ENCODE measurements at places on chromosomes 7 and 10. TPM values are rescaled to one million over a fixed set of nuclear protein-coding genes. Genes with fewer than 3 reads are reported as not detected.

GRCh38 chr10:48343921-48344598 lies 37.6 kb downstream of the MAPK8 start:
- peaks cover 36% of the 10 kb centered on the region for H3K36me3 ChIP-seq
- no peaks in the 10 kb centered on the region for H3K27me3 ChIP-seq
- H3K4me1 ChIP-seq, result peaks cover 42% of the 10 kb centered on the region
- no peak for DNase-seq
- no peak overlapping the region for H3K4me3 ChIP-seq

- no peaks in the 10 kb centered on the region for H3K27me3 ChIP-seq
- H3K4me1 ChIP-seq, result no peaks in the 10 kb centered on the region
- no peak overlapping the region for H3K4me3 ChIP-seq
- H3K27ac ChIP-seq, result no peak overlapping the region
Observed at GRCh38 chr10:83127942-83128575, 1011.2 kb upstream of the GHITM start.

DNA sequence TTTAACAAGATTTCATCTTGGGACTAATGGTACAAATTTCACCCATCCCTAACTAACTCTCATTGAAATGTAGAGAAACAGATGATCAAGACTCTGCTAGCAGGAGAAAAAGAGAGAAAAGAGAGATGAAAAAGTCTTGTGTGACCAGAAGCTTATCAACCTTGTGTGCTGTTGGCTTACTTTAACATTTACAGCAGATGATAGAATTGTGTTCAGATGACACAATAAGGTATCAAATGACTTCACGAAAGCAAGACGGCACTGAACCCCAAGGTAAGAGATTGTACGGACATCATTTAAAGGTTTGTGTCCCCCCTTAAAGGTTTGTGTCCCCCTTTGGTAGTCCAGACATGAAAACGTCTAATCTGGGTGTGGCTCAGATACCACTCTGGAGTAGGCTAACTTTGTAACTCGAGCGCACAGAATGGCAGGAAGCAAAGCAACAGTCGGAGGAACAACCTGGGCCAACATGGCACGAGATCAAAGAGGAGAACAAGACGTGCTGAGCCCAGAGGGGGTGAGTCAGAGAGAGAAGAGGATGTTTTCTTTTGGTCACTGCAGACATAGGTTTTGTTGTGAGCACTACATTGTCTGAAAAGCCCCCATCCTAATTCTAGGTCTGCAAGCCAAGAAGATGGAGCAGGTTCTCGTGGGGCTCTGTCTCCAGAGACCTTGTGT lies 10.4 kb upstream of the LMBR1 start:
- H3K36me3 ChIP-seq, result no peaks in the 10 kb centered on the region
- peak overlapping the region; percentile 42 for H3K27ac ChIP-seq
- H3K4me1 ChIP-seq, result peaks cover 8% of the 10 kb centered on the region
- peaks cover 11% of the 10 kb centered on the region for H3K27me3 ChIP-seq
- no peak for DNase-seq

Gene TAS2R3
- 1.5 TPM for total RNA-seq

DNA sequence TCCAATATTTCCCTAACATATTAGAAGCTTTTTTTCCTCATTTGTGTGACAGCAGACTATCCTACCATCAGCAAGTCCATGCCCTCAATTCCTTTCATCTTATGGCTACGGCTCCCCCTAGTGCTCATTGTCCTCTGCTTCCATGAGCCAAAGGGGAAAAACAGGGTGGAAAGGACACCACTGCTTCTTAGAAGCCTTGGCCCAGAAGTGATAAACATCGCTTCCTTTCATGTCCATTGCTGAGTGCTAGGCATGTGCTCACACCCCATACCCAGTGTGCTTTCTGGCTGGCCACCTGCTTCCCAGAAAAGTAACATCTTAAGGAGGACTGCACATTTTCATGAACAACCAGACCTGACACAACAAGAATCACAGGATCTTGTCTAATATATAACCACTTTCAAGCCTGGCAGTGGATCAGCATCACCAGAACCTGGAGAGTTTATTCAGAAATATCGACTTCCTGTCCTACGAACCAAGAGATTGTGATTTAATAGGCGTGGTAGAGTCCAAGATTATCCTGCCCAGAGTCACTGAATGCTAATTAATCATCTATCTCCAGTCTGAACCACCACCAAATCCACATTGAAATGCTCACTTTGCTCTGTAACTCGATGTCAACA lies 650.5 kb upstream of the SORCS1 start:
- no peaks in the 10 kb centered on the region for H3K27me3 ChIP-seq
- H3K36me3 ChIP-seq, result no peaks in the 10 kb centered on the region
- no peak for DNase-seq
- no peak overlapping the region for H3K27ac ChIP-seq
- no peaks in the 10 kb centered on the region for H3K4me1 ChIP-seq

Gene ITGA8
- total RNA-seq, result not detected

- no peak overlapping the region for H3K4me3 ChIP-seq
- H3K27me3 ChIP-seq, result peaks cover 3% of the 10 kb centered on the region
- H3K27ac ChIP-seq, result no peak overlapping the region
- H3K36me3 ChIP-seq, result peaks cover 3% of the 10 kb centered on the region
Observed at GRCh38 chr10:103457896-103458583, 660 bp downstream of the CALHM1 start.

DNA sequence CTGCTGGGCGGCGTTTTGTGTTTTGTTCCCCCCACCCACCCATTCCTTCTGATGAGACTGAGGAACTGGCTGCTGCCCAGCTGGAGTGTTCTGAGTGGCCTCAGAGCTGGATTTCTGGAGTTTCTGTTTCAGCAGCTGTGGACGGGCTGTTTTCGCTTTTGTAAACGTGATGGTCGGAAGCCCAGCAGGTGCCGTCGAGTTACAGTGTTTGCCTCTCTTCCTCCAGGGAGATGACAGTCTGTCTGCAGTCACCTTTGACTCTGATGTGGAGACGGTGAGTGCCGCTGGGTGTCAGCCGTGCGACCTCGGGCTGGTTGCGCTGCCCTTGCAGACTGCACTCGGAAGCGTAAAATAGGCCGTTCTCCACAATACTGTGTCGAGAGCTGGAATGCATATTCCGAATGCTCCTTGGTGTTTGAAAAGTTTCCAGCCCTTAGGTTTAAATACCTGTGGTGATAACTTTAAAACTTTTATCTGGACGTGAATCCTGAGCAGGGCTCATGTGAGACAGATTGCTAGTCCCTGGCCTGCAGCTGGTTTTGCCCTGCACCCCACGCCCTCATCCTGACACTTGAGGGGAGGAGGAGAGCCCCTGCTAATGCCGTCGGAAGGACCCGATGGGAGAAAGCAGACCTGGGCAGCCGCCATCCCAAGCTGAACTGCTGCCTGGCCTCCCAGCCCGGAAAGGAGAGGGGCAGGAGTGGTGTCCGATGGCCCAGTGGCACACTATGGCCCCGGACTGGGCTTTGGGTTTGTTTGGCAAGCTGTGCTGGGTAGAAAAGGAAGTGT lies 8.3 kb downstream of the IQCE start:
- DNase-seq, result peak; percentile 47
- peak overlapping the region; percentile 67 for H3K27ac ChIP-seq
- H3K36me3 ChIP-seq, result no peaks in the 10 kb centered on the region

DNA sequence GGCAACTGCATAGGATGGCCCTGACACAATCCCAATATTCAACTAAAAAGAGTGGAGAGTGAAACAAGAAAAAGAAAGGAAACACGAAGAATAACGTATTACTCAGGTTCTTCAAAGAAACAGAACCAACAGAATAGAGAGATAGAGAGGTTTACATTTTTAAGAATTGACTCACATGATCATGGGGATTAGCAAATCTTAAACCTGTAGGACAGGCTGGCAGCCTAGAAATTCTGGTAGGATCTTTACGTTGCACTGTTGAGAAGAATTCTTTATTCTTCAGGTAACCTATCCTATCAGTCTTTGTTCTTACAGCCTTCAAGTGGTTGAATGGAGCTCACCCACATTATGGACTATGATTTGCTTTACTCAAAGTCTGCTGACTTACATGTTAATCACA lies 103.9 kb downstream of the AASS start:
- no peak overlapping the region for H3K4me3 ChIP-seq
- no peaks in the 10 kb centered on the region for H3K27me3 ChIP-seq
- H3K4me1 ChIP-seq, result no peaks in the 10 kb centered on the region
- no peak overlapping the region for H3K27ac ChIP-seq

Gene CLIP2
- total RNA-seq, result 1.6 TPM

DNA sequence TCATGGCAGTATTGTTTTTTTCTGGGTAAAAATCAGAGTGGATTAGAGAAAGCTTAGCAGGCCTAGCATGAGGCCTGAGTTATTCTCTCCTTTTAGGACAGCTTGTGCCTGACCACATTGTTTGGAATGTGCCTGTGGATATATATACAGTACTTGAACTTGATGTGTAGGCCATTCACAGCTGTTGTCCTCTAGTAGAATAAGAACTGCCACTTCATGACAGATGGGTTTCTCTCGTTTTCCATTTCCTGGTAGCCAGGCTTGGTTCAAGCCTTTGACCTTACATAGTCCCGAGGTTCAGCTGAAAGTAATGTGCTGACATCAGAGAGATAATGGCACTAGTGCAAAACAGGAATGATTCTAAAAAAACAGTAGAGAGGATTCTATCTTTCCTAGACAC lies 473.9 kb downstream of the AUTS2 start:
- no peaks in the 10 kb centered on the region for H3K27me3 ChIP-seq
- no peaks in the 10 kb centered on the region for H3K36me3 ChIP-seq
- no peak overlapping the region for H3K27ac ChIP-seq
- no peak overlapping the region for H3K4me3 ChIP-seq
- H3K4me1 ChIP-seq, result no peaks in the 10 kb centered on the region

Gene MSMB
- total RNA-seq, result not detected

- no peaks in the 10 kb centered on the region for H3K4me1 ChIP-seq
- H3K27ac ChIP-seq, result no peak overlapping the region
- H3K36me3 ChIP-seq, result no peaks in the 10 kb centered on the region
- peaks cover 3% of the 10 kb centered on the region for H3K27me3 ChIP-seq
Observed at GRCh38 chr10:83943049-83943448, 196.3 kb upstream of the GHITM start.

DNA sequence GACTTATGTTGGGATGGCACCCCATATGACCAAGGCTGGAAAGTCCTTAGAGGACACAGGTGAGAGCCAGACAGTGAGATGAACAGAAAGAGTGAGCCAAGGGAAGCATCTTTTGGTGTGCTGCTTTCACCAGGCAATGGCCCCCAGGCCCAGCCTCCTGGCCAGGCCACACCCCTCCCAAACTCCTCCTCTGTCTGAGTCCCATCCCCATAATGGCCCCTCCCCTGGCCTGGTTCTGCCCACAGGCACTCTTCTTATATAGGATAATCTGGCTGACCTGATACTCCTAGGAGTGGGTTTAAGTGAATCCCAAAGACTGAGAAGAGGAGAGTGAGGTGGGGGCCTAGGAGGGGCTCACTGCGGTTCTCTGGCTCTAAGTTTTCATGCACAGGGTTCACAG lies 252.5 kb downstream of the RPS24 start:
- no peak overlapping the region for H3K4me3 ChIP-seq
- no peak for DNase-seq
- H3K27me3 ChIP-seq, result peaks cover 2% of the 10 kb centered on the region
- no peaks in the 10 kb centered on the region for H3K36me3 ChIP-seq
- H3K27ac ChIP-seq, result no peak overlapping the region

Gene WEE2
- not detected for total RNA-seq
